Suppressor macrophage (primary cell): ENCODE measurements at places on chromosomes 2 and 18.
A peak's percentile ranks its signal among the peaks of the same experiment; 100 is the strongest.

- no peak for DNase-seq
These were observed 32.3 kb upstream of the GCG start for GRCh38 chr2:162184359-162184758.

GRCh38 chr18:20971886-20972267 lies 139.7 kb downstream of the ROCK1 start:
- peak; percentile 19 for DNase-seq

DNA sequence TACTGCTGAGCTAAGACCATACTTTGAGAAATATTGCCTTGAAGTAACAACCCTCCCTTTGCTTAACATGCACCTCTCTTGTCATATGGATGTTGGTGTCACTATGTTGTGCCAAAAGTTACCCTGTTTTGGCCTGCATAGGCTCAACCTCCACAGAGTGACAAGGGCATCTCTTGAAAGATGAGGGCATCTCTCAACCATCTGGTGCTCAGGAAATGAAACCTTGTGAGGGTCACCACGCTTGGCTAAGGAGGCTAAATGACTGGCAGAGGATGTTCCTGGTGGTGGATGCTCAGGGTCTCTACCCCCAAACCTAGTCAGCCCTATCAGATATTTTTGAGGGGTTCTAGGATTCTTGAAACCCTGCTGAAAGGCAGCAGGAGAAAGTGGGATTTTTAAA lies 2.3 kb downstream of the LHCGR start:
- DNase-seq, result no peak

DNA sequence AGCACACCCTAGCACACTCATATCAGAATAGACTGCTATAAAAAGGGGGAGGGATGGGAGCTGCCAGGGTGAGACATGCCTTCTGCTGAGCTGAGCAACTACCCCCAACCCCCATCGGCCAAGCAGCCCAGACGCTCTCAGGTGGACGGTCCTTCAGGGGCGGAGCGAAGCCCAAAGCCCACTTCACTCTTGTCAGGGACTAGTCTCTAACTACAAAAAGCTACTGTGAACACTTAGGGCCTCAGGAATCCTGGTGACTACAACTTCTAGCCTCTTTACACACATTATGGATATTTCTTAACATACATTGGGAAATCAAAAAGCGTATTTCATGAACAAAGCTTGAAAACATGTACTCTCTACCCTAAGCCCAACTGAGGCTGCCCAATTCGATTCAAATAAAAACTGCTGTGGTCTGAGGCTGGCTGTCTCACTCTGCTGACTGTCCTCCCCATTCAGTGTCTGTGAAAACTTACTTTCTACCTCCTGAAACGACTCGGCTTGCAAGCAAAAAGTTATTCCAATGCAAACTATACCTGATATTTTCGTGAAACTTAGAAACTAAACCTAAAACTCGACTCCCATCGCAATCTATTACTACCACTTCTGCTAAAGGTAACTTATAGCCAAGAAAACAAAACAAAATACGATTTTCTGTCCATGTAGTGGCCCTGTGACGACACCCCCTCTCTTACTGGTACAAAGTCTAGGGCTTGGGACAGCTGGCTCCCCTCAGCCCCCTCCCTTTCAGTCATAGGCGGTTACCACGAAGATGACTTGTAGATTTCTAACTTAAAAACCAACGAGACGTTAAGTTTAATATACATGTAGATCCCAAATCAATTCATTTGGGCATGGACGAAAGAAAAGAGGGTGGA lies 1.2 kb downstream of the SERTAD2 start:
- peak; percentile 48 for DNase-seq

GRCh38 chr2:4995466-4995865 lies 696.7 kb upstream of the SOX11 start:
- DNase-seq, result no peak

GRCh38 chr2:124530203-124530602 lies 505.1 kb downstream of the CNTNAP5 start:
- no peak for DNase-seq

DNA sequence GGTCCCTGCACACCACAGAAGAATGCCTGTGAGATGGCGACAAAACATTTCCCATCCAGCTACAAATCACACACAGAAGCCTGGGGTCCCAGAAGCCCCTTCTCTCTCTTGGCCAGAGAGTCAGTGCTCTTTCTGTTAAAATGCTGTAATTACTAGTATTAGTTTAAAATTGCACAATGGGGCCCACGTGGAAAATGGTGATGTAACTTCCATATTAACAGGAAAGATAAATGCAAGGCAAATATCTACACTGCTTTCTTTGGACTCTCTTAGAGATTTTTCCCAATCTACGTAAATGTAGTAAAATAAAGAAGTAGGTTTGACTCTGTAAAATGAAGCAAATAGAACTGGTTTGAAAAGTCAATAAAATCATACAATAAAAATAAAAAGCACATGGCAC lies 113.9 kb upstream of the TFCP2L1 start:
- DNase-seq, result peak; percentile 31

GRCh38 chr18:35634323-35634722 lies 52.8 kb downstream of the GALNT1 start:
- DNase-seq, result no peak
